Activated naive CD4-positive, alpha-beta T cell treated with anti-CD3 and anti-CD28 coated beads, Interleukin-2, amount 50 U/mL, for 16 hours (primary cell): ENCODE measurements at places on chromosomes 7 and 10.
A peak's percentile ranks its signal among the peaks of the same experiment; 100 is the strongest.

- no peak for DNase-seq
Observed at GRCh38 chr10:119497243-119497642, 45.3 kb downstream of the RGS10 start.

DNA sequence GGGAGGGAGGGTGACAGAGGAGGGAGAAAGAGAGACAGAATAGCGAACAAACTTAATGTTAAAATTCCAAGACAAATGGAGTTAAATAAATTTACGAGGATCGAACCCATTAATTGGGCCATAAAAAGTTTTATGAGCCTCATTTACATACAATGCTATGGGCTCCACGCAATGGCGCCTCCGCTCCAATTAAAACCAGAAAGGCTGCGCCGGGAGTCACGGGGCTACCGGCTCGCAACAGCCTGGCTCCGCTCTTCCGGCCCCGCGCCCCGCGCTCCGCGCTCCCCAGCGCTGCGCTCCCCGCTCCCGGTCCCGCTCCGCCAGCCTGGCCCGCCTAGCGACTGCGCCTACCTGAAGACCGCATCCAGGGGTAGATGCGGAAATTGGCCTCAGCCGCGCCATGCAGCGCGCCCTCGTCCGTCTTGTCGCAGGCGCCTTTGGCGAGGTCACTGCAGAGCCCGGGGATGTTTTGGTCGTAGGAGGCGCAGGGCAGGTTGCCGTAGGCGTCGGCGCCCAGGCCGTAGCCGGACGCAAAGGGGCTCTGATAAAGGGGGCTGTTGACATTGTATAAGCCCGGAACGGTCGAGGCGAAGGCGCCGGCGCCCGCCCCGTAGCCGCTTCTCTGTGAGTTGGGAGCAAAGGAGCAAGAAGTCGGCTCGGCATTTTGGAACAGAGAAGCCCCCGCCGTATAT lies 513 bp downstream of the HOXA7 start:
- DNase-seq: no peak

DNA sequence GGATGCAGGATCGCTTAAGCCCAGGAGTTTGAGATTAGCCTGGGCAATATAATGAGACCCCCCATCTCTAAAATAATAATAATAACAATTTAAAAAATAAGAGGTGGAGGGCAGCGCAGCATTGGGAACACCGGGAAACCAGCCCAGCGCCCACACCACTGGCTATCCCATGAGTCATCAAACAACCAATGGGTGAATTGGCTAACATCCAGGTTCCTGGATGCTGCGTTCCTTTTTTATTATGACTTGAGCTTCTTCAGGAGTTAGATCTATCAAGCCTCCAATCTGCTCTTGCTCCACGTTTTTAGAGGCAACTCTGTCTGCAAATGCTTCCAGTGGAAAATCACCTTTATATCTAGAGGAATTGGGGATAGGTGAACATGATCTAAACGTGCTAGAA lies 10.0 kb upstream of the LRRC4 start:
- DNase-seq: no peak

GRCh38 chr7:157650131-157650631 lies 313.4 kb downstream of the DNAJB6 start:
- no peak for DNase-seq

- no peak for DNase-seq
Observed at GRCh38 chr10:44966129-44966815, 6.7 kb downstream of the RASSF4 start.

DNA sequence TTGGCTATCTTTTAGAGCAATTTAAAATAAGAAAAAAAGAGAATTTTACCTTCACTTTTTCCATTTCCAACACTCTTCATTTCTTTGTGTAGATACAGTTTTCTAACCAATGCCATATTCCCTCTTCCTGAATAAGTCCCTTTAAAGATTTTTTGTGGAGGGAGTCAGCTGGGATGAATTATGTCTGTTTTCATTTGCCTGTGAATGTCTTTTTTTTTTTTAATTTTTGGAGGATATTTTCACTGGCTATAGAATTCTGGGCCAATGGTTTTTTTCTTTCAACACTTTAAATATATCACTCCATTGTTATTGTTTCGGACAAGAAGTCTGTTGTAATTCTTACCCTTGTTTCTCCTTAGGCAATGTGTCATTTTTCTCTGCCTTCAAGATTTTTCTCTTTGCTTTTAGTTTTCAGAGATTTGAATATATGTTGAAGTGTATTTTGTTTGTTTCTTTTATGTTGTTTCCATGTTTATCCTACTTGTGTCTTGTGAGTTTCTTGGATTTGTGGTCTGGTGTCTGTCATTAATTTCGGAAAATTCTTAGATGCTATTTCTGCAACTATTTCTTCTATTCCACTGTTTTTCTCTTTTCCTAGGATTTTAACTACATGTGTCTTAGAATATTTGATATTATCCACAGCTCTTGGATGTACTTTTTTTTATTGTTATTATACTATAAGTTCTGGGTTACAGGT lies 20.0 kb upstream of the CXCL12 start:
- DNase-seq: no peak

DNA sequence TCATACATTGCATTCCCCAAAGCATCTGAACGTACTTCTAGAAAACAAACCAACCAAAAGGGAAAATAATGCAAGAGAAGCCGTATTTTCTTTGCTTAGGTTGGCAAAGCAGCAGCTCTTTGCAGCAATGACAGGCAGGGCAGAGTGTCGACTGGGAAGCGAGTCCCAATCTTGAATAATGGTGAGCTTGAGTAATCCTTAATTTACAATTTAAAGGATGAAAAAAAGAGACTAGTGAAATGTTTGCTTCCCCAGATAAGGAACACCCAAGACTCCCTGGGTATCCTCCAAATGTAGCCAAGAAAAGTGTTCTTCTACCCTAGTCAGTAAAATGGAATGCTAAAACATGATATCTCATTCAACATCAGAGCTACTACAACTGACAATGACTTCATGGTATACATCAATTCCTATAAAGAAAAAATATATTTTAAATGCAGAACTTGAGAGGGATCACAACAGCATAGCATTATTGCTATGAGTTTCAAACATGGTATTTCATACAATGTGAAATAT lies 32.0 kb downstream of the GPAM start:
- no peak for DNase-seq

- no peak for DNase-seq
Observed at GRCh38 chr10:93068411-93069244, 5.1 kb upstream of the CYP26A1 start.

- no peak for DNase-seq
Observed at GRCh38 chr10:7285522-7286322, 125.1 kb downstream of the SFMBT2 start.

DNA sequence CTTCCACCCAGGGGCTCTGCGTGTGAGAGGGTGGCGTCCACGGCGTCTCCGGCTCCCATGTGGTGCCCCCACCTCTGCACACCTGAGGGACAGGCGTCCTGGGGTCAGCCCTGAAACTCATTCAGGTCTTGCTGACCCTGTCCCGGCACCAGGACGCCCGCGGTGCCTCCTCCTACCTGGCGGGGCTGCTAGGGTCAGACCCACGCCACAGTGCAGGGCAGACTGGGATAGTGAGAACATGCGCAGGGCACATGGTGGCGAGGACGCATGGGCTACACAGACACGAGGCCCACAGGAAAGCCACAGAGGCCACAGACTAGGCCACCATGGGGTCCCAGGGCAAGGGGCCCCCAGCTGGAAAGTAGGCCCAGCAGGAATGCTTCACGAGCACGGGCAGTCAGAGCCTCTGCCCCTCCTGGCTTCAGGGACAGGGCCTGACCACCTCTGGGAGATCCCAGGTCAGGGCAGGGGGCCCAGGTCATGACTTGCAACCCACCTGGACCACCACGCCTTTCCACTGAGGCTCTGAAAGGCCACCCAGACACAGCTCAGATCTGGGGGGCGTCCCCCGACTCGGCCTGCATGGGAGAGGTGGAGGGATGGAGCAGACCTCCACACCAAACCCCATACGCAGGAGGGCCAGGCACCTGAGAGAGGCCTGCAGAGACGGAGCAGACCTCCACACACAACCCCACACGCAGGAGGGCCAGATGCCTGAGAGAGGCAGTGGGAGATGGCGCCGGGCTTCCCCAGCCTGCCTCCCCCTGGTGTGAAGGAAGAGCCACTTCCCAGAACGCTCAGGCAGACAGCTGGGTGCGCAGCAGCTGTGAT lies 188.6 kb downstream of the ELFN1 start:
- DNase-seq: peak; percentile 4

GRCh38 chr10:133458021-133458709 lies 4.4 kb downstream of the SCART1 start:
- DNase-seq: no peak

DNA sequence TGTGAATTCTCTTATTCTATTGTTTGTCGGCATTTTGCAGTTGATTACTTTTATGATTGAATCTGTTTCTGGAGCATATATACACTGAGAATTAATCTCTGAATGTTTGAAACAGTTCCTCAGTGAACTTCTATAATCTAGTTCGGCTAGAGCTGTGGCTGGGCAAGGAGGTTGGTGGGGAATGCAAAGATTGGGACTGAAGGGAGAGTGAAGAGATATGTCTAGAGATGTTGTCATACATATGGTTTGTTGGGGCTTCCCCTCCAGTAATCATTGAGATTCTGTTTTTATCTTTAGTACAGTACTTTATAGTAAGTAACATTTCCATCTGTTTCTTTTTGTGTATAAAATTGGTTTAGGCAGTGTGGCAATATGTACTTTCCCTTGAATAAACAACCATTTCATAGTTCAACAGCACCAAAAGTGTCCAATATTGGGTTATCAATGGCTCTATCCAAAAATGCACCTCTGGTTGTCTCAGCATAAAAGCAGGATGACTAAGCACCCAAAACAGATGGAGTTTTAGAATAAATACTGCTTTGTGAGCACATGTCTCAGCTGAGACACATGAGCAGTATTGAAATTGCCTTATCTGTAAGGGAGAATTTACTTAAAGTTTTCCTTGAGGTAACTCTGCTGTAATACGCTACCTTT lies 36.7 kb downstream of the WAC start:
- DNase-seq: no peak

DNA sequence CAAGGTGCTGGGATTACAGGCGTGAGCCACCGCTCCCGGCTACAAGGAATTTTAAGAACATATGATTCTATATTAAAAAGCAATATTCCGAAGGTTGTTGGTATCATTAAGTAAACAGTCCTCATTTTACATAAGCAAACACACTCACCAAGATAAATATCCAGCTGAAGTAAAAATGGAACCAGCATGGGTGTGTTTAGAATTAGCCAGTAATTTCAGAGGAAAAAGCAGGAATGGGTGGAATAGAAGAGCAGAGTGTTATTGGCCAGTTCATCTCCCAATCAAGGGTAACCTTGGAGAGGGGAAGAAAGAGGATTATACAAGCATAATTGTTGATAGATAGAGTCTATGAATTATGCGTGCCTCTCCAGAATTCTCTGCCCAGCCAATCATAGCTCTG lies 31.7 kb upstream of the MAT1A start:
- DNase-seq: no peak

GRCh38 chr10:72029414-72029813 lies 58.9 kb downstream of the SPOCK2 start:
- DNase-seq: no peak

GRCh38 chr7:94394437-94395140 lies at the start of gene COL1A2:
COL1A2 (plus strand) TSS chr7:94394895; CDS start chr7:94395032, 137 bp downstream.
- no peak for DNase-seq

GRCh38 chr7:75694638-75695399 lies 43.9 kb downstream of the HIP1 start:
- DNase-seq: no peak

GRCh38 chr10:120543291-120543690 lies 86.3 kb downstream of the PLPP4 start:
- DNase-seq: no peak

DNA sequence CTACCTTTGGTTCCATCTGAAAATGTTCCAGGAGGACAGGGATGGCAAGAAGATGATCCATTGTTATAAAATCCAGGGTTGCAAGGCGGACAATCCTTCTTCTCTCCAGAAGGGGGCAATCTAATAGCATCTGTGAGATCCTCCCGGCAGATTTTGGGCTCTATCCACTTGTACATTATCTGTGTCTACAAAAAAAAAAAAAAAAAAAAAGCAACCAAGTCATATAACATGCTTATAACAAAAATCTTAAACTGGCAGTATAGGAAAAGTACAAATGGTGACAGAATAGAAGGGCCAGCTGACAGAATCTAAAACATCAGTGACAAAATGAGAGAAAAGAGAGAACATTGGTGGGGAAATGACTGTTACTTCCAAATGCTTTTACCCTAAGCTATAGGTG lies 132.7 kb downstream of the ELAPOR2 start:
- DNase-seq: no peak

DNA sequence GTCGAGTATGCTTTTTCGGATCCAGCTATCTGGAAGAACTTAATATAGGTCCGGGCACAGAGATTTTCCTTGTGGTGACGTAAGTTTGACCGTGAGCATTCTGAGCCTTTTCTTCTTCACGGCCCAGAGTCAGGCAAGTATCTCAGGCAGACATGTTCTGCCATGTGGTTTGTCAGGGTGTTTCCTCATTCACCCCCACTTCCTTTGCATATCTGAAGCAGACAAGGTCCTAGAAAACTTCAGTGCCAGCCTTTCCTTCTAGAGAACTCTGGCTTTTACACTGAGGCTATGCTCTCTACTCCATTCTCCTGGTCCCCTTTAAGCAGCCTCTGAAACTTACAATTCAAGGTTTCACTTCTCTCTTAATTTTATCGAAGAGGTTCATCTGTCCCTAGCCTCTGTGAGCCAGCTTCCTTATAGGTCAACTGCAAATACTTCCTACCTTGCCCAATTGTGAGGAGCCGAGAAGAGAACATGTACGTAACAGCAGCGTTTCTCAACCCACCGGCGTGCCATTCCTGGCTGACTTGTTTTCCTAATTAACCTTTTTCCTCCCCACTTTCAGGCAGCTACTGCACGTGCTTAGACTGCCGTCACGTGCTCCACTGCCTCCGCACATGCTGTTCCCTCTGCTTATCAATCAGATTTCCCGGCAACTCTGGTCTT lies 47.3 kb downstream of the CDCA7L start:
- DNase-seq: no peak

DNA sequence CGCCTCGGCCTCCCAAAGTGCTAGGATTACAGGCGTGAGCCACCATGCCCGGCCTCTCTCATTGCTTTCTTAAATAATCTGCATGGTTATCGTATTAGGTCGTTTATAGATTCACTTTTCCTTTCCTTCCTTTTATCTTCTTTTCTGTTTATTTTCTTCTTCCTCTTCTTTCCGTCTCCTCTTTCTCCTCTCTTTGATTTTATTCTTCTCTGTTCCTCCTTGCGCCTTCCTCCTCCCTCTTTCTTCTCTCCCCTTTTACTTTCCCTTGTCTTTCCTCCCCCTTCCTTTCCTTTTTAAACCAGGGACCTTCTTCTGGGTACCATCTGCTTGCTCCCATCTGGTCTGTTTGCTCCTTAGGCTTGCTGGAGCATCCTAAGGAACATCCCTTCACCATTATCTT lies 18.6 kb downstream of the MLLT10 start:
- no peak for DNase-seq

DNA sequence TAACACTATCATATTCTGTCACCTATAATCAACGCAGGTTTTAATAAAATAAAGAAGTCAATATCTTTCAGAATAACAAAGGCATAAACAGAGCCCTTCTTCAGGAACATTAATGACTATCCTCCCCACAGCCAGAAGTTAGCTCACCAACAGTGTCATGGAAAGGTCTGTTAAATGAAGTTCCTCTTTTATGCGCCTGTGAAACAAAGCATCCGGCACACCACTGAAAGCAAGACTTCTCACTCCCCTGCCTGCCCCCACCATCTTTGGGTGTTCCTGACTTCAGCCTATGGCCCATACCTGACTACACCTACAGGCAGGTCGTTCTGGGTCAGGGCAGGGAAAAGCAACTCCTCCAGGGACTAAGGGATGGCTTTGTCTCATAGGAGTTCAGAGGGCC lies 205.4 kb downstream of the FANK1 start:
- DNase-seq: no peak
